ENCODE measurements at places on chromosomes 4 and X. TPM values are rescaled to one million over a fixed set of nuclear protein-coding genes. Genes with fewer than 3 reads are reported as not detected.

The SEC24D gene
- total RNA-seq = 73.3 TPM

The CD38 gene
- total RNA-seq = 0.39 TPM

The LEF1 gene
- 38.1 TPM for total RNA-seq

The MND1 gene
- 5.7 TPM for total RNA-seq

The TCEAL7 gene
- total RNA-seq = 44.0 TPM
